ENCODE measurements at places on chromosomes 4 and X.

- no peak for DNase-seq
These were observed 29.9 kb upstream of the CXXC4 start for GRCh38 chr4:104524591-104524990.

DNA sequence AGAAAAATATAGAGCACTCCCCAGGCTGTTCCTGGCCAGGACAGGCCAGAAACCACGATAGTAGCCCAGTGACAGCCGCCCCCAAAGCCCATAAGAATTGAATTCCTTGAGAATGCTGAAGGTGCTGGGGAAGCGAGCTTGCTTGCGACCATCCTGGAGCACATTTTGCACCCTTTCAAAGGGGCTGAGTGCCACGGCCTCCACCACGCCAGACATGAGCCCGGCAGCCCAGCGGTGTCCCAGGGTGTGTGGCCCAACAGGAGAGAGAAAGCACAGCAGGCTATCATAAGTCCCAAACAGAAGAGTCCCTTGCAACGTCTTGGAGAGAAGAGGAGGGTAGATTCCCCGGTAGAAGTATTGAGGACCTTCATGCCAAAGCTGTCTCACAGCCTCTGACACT lies 7.6 kb upstream of the ZCCHC18 start:
- DNase-seq: no peak

DNA sequence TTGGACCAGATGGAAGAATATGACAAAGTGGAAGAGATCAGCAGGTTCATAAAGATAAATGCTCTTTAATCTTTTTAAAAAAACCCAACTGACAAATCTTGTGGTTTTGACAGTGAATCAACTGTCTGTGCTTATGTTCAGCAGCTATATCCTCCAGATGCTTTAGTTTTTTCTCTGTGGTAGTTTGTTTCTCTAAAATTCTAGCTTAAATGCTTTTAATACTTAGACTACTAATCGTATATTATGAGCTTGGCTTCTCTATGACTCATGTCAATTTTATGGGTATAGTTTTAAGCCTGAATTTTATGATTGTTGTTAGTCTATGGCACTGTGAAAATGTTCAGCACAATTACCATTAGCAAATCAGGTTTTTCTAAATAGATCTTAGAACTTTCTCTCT lies 12.9 kb downstream of the HHIP start:
- no peak for DNase-seq

GRCh38 chrX:142096253-142096652 lies 108.8 kb downstream of the MAGEC2 start:
- DNase-seq: no peak

DNA sequence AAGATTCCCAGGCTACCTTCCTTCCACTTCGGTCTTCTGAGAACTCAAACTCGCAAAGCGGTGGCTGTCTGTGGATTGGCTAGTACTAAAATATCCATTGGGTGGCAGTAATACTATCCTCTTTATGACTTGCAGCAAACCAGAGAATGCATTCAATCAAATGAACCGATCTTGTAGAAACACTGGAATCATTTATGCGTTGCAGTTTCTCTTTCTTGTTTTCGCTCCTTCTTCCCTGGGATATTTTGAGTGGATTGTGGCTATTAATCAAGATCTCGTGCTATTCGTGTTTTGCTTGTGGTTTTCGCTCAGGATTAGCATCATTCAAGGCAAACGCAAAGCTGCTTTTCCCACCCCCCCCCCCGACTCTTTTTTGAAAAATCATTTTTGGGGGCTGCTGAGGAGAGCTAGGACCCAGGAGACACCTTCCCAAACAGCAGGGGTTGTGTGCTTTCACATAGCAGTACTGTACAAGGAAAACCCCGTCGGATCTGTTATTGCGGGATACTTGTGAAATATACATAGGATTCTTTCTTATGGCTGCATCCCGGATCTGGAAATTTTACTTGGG lies at the start of gene IL1RAPL1:
Gene IL1RAPL1 (plus strand): TSS at position 466 of the 571 bp plus-strand sequence.
- no peak for DNase-seq

DNA sequence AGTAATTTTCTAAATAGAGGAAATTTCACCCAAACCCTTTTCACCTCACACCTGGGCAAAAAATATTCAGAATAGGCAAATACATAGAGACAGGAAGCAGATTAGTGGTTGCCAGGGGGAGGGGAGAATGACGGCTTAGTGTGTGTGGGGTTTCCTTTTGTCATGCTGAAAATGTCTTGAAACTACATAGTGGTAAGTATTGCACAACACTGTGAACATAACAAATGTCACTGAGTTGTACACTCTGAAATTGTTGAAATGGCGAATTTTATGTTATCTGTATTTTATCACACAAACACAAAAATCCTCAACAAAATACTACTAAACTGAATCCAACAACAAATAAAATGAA lies 60.7 kb upstream of the PLAC1 start:
- no peak for DNase-seq

Data from cortex of kidney (tissue), 1 donor.